ENCODE measurements at places on chromosomes 12 and 14. TPM values are rescaled to one million over a fixed set of nuclear protein-coding genes. Genes with fewer than 3 reads are reported as not detected.

GRCh38 chr14:76346391-76347160, 29.4 kb upstream of the ESRRB start:
- DNase-seq = no peak

DNA sequence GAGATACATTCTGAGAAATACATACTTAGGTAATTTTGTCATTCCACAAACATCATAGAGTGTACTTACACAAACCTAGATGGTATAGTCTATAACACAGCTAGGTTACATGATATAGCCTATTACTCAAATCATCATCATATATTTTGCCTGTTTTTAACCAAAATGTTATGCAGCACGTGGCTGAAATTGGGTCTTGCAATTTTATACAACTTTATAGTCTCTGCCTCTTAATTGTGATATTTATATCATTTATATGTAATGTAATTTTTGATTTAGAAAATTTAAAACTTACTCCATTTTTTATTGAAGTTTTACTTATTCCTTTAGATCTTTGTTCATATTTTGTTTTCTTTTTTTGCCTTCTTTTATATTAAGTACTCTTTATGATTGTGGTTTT, 350.7 kb upstream of the DCN start:
- DNase-seq = no peak

- DNase-seq = no peak
These were observed 169.8 kb downstream of the BTG1 start for GRCh38 chr12:91975891-91976290.

DNA sequence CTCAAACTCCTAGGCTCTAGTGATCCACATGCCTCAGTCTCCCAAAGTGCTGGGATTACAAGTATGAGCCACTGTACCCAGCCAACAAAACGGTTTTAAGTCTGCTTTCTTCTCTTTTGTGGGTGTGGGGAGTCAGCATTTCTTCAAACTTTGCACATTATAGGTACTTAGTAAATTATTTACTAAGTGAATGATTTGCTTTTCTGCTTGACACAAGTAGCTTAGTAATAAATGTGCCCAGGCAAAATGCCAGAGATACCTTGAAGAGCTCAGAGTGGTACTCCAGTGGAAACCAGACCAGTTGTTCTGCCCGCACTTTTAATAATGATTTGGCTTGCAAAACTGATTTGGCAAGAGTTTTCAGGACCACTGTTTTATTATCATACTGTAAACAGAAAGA, 15.0 kb downstream of the DEPDC4 start:
- no peak for DNase-seq

- DNase-seq = no peak
These were observed 141.6 kb upstream of the PELI2 start for GRCh38 chr14:55976655-55977054.

The PLEKHH1 gene
- 1.7 TPM for total RNA-seq

The TMEM233 gene
- total RNA-seq = not detected

Measured in activated CD4-positive, alpha-beta T cell treated with anti-CD3 and anti-CD28 coated beads, Interleukin-2, amount 10 ng/mL, durations not matched to agents 24 days and 14 days (primary cell).